ENCODE measurements at places on chromosomes 12 and 14.

GRCh38 chr12:88108021-88108420 is 33.9 kb downstream of the CEP290 start:
- DNase-seq = no peak

GRCh38 chr12:75289753-75290152 is 40.4 kb downstream of the CAPS2 start:
- no peak for DNase-seq

DNA sequence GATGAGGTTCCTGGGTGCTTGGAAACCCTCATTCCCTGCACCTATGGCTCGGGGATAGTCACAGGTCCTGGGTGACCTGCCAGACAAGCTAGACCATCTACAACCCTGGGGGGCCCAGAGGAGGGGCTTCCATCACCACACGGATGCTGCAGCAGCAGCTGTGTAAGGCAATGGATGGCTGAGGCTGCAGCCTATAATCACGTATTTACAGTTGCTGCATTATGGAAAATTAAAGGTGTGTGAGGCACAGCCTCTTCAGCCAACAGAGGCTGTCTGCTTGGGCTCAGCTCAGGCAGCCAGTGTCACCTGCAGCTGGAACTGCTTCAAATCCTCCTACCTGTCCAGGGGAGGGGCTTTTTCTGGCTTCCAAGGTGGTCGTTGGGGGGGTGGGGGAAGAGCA is 268.1 kb downstream of the CACNA1C start:
- no peak for DNase-seq

DNA sequence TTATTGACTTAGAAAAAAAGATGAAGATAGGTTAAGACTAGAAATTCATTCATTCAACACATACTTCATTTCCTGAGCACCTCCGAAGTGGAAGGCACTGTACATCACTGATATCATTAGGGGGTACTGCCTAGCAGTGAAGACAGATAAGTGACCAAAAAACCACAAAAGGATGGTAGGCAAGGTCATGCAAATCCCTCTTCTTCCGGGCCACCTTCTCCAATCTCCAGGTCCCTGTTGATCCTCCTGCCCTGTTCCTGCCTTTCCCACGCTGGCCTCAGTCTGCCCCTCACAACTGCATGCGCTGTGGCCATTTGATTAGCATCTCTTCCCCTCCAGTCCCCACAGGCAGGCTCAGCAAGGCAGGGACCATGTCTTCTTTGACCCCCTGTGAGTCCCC is 60.8 kb downstream of the SETD3 start:
- DNase-seq = no peak

DNA sequence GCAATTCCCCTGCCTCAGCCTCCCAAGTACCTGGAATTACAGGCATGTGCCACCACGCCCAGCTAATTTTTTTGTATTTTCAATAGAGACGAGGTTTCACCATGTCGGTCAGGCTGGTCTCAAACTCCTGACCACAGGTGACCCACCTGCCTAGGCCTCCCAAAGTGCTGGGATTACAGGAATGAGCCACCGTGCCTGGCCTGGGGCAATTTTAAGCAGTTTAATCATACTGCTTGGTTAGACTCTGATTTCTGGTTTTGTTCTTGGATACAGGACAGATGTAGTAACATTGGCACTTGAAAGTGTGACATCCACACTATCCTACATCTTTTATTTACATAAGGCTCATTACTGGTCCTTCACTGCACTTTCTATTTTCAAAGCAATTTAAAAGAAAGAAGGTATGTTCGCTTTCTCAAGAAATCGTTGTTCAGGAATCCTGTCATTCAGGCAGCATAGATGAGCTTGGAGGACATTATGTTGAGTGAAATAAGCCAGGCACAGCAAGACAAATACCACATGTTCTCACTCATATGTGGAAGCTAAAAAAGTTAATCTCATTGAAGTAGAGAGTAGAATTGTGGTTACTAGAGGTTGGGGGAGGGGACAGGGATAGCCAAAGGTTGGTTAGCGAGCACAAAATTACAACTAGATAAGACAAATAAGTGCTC is 4.0 kb upstream of the NUAK1 start:
- peak; percentile 65 for DNase-seq

- no peak for DNase-seq
These were observed 364.9 kb downstream of the RPS29 start for GRCh38 chr14:49221316-49221715.

DNA sequence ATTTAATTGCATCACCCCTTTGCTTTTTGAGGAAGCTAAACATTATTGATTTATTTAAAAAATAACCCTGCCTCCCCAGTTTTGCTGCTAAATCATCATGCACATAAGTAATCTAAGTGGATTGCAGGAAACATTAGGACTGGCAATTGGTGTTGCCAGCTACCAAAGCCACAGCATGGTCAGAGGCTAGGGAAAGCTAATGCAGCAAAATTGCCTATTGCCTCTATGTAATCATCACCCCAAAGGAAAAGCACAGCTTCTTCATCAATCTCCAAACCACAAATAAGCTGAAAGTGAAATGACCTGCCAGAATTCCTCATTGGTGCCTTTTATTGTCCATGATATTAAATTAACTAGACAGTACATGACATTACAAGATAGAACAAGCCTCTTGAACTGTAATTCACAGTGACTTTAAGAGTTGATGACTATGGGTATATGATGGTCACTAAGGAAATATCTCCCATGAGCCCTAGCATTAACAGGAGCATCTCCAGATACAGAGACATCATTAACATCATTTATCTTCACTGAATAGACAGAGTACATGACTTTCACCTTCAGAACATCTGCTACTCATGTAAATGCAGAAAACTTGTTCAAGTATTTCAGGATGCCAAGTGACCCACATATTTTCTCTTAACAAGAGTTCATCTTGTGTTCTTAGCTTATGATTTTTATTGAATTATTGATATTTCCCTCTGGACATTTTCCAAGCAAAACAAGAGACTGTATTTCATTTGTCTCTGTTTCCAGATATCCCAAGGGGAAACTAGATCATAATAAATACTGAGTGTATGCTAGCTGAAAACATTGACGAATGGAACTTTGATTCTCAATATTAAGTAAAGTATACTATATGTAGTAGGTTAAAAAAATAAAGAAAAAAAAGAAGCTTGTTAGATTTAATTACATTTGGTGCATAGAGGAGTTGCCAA is 29.4 kb downstream of the PTPRR start:
- DNase-seq = peak; percentile 87

DNA sequence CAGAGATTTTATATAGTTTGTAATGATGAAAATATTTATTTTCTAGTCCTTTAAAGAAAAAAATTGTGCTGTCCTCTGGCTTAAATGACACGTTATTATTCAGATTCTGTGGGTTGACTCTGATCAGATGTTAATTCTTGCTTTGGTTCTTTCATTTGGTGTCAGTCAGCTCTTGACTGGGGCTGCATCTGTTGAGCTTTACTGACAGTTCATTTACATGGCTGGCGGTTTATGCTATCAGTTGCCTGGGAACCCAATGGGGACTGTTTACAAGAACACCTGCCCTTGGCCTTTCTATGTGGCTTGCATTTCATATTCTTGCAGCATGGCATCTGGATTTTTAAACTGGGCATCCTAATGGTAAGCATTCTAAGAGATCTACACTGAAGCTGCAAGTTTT is 667.1 kb upstream of the FBXO33 start:
- no peak for DNase-seq

DNA sequence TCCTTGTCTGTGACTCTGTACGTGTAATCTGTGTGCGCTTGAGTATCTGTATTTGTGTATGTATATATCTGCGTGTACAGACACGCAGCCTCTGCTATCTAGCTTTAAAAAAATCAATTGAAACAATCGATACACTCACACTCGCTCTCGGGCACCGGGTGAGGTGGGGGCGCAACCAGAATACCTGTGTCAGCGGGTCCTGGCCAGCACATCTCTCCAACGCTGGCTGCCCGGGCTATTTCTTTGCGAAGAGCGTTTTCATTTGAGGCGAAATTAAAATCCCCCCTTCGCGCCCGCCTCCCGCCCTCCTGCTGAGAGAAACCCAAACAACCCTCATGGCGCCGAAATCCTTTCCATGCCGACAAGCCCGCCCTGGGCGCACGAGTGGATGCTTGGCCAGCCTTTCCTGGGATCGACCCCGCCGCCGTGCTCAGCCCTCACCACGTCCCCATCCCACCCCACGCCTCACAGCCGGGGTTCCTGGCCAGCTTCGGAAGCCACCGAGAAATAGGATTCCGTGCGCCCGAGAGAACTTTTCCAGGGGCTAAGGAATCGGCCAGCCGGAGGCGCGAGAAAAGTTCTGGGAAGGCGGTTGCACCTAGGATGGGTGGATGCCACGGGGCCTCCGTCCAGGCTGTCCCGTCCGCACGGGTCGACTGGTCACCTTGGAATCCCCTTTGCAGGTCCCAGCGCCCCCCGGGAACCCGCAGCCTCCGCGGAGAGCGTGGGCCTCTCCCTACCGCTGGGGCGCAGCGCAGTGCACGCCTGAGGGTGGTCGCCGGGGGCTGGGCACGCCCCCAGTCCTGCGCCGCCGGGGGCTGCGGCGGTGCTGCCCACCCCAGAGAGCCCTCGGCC is 1.0 kb downstream of the ZDHHC22 start:
- no peak for DNase-seq

DNA sequence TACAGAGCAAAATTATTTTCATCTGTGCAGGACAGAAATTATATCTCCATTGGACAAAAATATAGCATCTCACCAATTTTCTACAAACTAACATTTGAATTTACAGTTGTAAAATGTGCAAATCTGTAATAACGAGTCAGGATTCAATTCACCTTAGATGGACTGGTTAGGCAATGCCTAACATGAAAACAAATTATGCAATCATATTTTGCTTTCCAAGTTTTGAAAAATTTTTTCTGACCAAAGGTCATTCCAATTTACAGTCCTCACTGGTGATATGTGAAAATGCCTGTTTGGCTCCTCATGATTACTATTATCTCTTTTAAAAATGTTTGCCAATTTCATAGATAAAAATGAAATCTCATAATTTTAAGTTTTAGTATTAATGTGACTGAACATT is 6.5 kb upstream of the CPM start:
- no peak for DNase-seq

DNA sequence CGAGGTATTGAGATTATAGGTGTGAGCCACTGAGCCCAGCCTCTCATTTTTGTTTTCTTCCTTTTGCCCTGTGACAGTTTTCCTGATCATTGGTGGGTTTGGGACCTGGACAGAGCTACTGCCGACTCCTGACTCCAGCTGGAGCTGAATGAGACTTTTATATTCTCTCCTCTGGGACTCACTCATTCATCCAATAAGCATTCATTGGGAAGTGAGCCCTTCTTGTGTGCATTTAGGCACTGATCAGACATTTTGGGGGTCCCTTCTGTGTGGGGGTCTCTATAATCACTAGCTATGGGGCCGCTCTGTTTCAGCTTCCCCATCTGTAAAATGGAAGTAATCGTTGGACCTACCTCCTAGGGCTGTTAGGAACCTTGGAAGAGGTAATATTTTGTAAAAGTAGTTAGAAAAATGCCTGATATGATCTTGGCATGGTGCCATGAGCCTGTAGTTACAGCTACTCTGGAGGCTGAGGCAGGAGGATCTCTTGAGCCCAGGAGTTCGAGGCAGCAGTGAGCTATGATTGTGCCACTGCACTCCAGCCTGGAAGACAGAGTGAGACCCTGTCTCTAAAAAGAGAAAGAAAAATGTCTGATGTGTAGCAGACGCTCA is 7.2 kb downstream of the SH2B3 start:
- no peak for DNase-seq

DNA sequence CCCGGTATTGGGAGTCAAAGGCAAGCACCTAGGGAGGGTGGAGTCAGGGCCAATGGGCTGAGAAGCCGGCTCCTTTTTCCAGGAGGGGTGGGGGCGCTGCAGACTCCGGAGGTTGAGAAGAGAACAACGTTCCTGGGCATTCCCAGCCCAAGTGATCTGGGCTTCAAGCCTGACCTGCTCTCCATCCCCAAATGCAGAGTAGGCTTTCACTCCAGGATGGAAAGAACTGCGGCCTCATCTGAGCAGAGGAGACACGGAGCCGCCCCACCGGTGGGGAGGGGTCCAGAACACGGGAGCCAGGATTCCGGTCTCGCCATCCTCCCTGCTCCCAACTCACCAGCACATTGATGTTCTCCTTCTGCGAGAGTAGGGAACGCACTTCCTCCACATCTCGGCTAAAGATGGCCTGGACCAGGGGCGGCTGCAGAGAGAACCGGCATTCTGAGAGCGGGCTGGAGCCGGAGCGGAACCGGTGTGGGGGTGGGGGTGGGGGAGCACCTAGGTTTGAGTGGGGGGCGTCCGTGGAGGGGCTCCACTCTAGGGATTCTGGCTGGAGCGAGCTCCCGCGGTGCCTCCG is 605 bp downstream of the ANKRD52 start:
- peak; percentile 34 for DNase-seq

- DNase-seq = no peak
These were observed 1.9 kb upstream of the SCFD1 start for GRCh38 chr14:30620178-30620577.

- no peak for DNase-seq
These were observed 128.6 kb downstream of the CRACR2A start for GRCh38 chr12:3624273-3624672.

GRCh38 chr14:105366386-105367074 is 31.8 kb upstream of the TEX22 start:
- no peak for DNase-seq

DNA sequence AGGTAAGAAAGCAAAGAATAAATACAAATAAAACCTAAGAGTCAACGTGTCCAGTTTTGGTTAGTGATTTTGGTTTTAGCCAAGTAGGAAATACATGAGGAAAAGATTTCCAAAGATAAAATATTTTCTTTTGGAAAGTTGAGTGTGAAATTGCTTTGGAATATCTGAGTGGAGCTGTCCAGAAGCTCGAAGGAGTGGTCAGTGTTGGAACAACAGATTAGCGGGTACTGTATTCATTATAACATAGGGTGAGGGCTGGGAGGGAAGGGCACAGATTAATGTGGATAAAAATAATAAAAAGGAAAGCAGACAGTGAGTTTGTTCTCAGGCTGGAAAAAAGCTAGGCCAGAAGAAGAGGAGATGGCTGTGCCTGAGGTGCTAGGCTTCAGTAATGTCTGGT is 101.5 kb upstream of the SLCO1C1 start:
- DNase-seq = no peak

DNA sequence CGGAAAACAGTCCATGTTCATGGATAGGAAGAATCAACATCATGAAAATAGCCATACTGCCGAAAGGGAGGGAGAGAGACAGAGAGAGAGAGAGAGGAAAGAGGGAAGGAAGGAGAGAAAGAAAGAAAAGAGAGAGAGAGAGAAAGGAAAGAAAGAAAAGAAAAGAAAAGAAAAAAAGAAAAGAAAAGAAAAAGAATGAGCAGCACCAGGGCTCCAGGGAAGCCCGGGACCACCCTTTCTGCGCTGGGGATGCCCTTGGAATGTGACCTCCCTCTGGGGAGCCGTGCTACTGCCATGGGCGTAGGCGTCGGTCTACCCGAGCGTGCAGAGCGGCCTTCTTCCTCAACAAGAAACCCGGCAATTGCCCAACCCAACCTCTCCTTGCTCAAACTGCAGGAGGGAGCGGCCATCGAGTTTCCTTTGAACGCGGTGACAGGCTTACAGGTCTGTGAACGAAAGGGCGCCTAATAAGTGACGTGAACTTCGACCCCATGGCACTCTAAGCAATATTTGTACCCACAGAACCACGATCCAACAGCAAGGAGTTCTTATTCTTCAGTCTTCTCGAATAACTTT is 16.9 kb downstream of the OR6S1 start:
- DNase-seq = no peak

GRCh38 chr12:27061317-27061716 is 21.1 kb downstream of the C12orf71 start:
- DNase-seq = no peak

GRCh38 chr12:45762185-45763110 is 32.9 kb downstream of the ARID2 start:
- peak; percentile 32 for DNase-seq

All from SK-N-DZ (cell line).